ENCODE measurements at places on chromosomes 13 and 19.

DNA sequence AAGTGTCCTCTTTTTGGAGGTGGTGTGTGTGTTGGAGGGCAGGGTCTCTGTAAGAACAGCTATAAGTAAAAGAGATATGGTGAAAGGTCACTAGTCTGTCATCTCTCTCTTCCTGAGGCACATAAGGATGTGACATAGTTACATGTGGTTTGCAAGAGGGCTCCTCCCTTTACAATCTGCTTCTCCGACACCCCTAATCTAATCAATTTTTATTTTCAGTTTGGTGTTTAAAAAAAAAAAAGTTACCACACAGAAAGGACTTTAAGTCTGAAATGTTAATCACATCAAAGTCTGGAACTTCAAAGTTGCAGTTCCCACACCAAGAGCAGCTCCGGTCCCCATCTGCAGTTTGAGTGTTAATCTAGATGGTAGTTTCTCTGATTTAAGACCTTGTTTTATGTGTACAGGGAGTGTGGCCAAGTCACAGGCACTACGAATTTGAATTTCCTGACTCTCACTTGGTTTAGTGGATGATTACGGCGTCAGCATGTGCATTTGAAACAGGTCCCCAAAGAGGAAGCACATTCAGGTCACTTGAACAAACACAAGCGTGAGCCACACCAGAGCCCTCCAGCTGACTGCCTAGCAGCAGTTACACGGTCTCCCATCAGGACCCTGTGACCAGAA lies 53.1 kb downstream of the FOXO1 start:
- peak; percentile 58 for DNase-seq

- no peak for DNase-seq
Measured at GRCh38 chr19:40241125-40241808, 14.8 kb upstream of the CCNP start.

DNA sequence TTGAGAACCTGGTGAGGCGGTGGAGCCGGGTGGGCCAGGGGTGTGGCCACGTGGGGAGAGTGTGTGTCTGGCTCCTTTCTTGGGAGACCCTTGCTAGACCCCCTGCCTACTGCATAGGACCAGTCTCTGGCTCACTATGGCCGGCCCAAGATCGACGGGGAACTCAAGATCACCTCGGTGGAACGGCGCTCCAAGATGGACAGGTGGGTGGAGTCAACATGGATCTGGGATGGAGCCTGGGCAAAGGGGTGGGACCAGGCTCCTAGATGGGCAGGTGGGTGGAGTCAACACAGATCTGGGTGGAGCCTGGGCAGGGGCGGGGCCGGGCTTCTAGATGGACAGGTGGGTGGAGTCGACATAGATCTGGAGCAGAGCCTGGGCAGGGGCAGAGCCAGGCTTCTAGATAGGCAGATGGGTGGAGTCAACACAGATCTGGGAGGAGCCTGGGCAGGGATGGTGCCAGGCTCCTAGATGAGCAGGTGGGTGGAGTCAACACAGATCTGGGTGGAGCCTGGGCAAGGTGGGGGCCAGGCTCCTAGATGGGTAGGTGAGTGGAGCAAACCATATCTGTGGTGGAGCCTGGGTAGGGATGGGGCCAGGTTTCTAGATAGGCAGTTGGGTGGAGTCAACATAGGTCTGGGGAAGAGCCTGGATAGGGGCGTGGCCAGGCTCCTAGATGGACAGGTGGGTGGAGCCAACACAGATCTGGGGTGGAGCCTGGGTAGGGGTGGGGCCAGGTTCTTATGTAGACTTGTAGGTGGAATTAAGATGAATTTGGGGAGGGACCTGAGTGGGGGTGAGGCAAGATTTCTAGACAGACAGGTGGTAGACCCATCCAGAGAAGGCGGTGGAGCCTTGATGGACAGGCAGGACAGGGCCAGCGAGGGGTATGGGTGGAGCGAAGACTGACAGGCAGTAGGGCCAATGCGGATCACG lies 56.5 kb downstream of the VAV1 start:
- no peak for DNase-seq

DNA sequence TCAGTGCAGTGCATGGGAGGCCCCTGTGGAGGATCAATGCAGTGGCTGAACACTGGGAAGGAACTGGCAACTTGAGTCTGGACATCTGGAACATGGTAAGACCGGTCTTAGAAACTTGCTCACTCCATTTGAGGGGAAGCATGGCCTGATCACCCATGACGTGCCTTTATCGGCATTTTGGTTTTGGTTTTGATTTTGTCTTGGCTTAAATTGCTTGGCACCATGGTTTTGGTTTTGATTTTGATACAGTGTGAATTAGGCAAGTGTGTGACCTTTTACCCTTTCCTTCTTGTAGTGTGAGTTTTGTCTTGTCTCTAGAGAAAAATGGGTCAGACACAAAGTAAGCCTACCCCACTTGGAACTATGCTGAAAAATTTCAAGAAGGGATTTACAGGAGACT lies 77.3 kb downstream of the ZNF486 start:
- no peak for DNase-seq

GRCh38 chr13:109162248-109163036 lies 533.0 kb downstream of the MYO16 start:
- DNase-seq, result no peak

DNA sequence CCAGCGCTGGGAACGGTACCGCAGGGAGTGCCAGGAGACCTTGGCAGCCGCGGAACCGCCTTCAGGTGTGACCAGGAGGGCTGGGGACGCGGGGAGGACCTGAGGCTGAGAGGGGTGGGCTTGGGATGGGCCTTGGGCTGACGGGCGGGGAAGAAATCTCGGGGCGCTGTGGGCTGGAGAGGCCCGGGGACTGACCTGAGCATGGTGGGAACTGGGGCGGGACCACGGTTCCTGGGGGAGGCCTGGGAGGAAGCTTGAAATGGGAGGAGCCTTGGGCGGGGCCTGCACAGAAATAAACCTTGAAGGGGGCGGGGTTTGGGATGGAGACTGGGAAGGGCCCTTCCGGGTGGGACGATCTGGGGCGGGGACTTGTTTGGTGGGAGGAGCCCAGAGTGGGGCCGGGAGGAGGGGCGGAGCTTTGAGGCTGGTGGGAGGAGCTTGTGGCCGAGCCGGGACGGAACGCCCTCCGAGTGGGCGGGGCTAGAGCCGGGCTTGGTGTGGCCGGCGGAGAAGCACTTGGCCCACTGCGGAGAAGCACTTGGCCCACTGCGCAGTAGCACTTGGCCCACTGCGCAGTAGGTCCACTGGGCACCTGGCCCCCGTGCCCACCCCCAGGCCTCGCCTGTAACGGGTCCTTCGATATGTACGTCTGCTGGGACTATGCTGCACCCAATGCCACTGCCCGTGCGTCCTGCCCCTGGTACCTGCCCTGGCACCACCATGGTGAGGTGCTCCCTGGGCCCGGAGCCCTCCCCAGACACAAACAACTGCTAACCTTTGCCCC lies 2.8 kb downstream of the GIPR start:
- no peak for DNase-seq

DNA sequence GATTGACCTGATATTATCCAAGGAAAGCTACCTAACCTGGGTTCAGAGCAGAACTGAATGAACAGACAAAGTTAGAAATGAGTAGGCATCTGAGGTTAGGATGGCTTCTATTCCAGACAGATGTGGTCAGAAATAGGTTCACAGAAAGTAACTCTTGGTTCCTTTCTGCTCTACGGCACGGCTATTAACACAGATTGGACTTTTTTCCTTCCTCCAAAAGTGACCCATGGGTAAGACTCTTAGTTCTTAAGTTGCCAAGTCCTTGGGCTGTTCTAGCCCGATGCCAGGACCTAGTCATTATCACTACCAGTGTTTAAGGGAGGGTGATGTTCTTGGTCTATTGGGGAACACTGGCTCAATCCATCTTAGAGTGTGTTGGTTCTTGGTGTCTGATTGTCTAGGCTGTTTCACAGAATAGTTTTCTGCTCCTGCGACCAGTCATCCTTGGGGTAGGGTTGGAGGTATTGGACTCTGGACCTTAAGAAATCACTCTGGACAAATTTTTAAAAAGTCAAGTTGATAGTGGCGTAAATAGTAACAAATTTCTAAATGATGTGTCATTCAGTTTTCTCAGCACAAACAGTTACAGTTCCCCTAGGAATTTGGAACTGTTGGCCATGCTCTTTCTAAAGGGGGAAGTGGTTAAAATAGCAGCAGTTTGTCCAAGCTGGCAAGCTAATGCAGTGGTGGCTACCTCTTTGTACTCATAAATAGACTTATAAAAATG lies 60.1 kb upstream of the MYCBP2 start:
- no peak for DNase-seq

DNA sequence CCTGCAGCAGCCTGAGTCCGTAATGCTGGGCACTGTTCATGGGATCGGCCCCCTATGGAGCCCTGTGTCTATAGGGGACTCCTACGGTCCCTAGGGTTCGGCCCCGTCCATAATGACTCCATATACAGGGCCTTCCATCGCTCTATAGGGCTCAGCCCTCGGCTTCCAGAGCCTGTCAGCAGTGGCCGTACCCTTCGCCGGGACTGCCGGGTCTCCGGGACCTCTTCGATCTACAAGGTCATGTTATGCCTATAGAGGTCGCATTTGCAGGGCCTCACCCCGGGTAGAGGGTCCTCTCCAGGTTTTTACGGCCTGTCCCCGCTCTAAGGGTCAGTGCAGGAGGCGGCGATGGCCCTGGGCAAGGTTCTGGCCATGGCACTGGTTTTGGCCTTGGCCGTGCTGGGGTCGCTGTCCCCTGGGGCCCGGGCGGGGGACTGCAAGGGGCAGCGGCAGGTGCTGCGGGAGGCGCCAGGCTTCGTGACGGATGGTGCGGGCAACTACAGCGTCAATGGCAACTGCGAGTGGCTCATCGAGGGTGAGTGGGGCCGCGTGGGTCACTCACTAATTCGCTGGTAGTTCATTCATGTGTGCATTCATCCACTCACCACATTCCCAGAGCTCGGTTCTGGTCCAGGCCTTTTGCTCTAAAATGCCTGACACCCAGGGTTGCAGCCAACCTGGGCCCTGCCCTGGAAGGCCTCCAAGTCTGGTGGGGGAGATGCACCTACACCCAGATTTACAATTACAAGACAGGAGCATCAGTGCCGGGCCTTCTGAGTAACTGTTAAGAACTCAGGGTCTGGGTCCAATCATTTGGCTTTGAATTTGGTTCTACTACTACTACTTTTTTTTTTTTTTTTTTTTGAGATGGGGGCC lies 699 bp downstream of the MEGF8 start:
- no peak for DNase-seq

DNA sequence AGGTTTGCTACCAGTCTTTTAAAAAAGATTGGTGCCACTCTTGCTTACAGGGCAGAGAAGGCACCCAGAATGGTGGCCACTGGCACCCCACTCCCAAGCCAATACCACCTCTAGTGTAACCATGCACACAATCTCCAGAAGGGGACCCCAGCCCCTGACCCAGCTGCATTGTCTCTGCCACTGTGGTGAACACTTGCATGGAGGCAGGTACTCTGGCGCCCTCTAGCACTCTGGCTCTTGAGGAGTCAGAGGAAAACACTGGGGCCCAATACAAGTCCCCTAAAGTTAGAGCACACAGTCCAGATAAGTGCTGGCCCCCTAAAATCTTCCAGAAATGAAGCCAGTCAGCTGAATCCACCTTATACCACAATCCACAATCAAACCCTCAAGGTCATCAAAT lies 6.0 kb downstream of the ERVV-1 start:
- no peak for DNase-seq

- DNase-seq, result no peak
Measured at GRCh38 chr13:40528881-40529280, 137.6 kb downstream of the FOXO1 start.

GRCh38 chr13:23605831-23606230 lies 35.6 kb downstream of the TNFRSF19 start:
- DNase-seq, result no peak

DNA sequence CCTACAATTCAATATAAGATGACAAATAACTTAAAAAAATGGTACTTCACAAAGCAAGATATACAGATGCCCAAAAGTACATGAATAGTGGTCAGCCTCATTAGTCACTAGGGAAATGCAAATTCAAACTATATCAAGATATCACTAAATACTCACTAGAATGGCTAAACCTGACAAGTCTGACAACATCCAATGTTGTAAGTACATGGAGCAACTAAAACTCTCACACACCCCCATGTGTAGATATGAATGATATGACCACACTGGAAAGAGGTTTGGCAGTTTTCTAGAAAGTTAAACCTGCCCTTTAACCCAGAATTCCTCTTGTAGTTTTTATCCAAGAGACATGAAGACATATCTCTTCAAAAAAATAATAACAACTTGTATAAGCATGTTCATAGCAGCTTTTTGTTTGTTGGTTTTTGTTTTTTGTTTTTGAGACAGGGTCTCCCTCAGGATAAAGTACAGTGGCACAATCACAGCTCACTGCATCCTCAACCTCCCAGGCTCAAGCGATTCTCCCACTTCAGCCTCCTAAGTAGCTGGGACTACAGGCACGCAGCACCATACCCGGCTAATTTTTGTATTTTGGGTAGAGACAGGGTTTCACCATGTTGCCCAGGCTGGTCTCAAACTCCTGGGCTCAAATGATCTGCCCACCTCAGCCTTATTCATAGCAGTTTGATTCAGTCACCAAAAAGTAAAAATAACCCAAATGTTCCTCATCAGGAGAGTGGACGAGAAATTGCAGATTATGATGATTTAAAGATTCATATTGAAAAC lies 55.1 kb downstream of the RFX2 start:
- no peak for DNase-seq

DNA sequence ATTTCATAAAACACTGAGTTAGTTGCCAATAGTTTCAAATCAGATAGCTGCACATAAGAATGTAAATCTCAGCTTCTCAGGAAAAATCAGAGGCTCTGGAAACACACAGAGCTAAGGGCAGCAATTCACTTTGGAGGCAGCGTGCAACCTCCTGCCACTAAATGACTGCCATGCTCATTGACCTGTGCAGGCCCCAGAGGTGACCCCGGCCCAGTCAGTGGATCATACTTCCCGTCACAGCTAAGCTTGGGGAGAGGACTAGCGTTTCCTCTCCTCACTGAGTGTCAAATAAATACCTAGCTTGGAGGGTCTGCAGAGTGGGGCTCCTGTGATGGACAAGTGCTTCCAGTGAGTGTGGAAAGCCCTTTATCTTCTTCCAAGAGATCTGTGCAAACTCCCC lies 67.2 kb downstream of the UQCRFS1 start:
- DNase-seq, result peak; percentile 4

GRCh38 chr13:80022146-80022545 lies 318.8 kb downstream of the SPRY2 start:
- DNase-seq, result no peak

- no peak for DNase-seq
Measured at GRCh38 chr13:40679480-40679985, 13.1 kb upstream of the FOXO1 start.

- DNase-seq, result no peak
Measured at GRCh38 chr13:82062772-82063171, 1721.8 kb upstream of the SPRY2 start.

- DNase-seq, result no peak
Measured at GRCh38 chr19:44955505-44956439, 592 bp downstream of the CLPTM1 start.

GRCh38 chr19:583968-584239 lies 5.8 kb upstream of the HCN2 start:
- no peak for DNase-seq
